Kasumi-1 (cell line): ENCODE measurements at places on chromosomes 1 and 21.

- no peak for DNase-seq
Measured at GRCh38 chr1:238861342-238862066, 524.9 kb upstream of the CHRM3 start.

DNA sequence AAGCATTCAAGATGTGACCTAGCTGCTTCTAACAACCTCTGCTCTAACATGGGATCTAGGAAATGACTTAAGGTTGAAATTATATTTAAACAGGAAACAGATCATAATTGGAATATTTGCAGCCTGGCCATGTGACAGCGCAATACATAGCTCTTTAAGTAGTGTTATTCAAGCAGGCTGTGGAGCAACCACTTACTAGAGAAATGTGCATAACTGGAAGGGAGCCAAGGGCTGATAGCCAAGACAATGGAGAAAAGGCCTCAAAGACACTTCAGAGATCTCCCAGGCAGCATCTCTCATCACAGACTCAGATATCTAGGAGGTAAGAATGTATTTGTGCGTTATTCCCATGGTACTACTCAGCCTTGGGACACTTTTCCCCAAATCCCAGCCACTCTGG lies 823.0 kb upstream of the PRMT6 start:
- DNase-seq = no peak

GRCh38 chr21:28761674-28762356 lies 230.9 kb downstream of the LTN1 start:
- DNase-seq = no peak

DNA sequence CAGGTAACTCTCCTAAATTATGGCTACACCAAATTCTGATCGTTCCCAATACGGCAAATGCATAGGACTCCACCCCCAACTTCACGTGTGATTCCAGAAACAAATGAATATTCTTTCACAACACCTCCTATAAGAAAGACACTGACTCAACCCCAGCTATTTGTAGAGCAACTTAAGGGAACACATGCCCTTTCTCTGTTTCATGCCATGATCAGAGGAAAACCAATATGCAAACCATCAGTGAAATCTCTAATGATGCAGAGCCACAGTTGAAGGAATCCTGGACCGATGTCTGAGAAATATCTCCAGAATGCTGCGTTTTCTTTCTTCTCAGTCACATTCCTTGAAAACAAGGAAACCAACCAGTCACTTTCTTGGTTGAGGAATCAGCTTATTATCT lies 164.2 kb upstream of the PTBP2 start:
- no peak for DNase-seq

GRCh38 chr1:238063454-238063853 lies 172.7 kb upstream of the ZP4 start:
- no peak for DNase-seq

DNA sequence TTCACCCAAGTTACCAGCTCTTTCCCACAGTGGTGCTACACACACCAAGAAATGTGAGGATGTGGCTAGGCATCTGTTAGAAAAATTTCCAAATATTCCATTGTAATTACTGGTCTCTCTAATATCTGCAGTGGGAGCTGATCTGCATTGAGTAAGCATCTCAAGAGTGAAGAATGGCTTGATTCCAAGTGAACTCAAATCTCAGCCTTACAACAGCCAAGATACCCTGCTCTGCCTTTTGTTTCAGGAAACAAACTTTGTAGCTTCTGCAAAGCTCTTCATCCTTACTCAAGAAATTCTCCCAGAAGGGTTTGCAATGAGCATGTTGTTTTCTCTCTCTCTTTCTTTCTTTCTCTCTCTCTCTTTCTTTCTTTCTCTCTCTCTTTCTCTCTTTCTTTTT lies 181.1 kb downstream of the FCRL5 start:
- no peak for DNase-seq

DNA sequence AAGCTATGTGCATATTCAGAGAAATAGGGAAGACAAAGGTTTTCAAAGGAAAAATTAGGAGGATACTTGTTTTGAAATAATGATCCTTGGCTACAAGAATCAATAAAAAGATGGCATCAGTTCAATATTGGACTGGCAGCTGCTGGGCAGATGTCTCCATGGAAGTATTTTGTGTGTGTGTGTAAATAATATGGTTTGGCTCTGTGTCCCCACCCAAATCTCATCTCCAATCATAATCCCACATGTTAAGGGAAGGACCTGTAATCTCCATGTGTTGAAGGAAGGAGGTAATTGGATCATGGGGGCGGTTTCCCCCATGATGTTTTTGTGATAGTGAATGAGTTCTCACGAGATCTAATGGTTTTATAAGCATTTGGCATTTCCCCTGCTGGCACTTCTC lies 40.4 kb upstream of the LRRC7 start:
- no peak for DNase-seq

GRCh38 chr1:26945728-26946127 lies 14.5 kb downstream of the KDF1 start:
- no peak for DNase-seq

- DNase-seq = peak; percentile 44
Measured at GRCh38 chr1:181101581-181102226, 13.2 kb downstream of the IER5 start.

DNA sequence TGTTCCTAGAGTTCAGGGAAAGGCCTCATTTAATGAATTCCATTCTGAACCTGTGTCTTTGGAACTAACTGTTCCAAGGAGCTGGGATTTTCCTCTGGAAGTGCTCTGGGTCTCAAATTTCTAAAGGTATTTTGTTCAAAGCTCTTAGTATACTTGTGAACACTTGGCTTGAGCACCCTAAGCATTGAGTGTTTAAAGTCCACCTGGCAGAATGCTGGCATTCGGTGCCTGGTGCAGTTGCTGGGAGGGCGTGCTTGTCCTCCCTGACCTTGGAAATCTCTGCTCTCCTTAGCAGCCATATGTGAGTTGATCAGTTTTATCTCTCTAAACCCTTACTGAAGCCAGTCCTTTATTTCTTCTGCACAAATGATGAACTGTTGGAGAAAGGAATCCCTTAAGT lies 3.0 kb downstream of the MTARC2 start:
- no peak for DNase-seq

DNA sequence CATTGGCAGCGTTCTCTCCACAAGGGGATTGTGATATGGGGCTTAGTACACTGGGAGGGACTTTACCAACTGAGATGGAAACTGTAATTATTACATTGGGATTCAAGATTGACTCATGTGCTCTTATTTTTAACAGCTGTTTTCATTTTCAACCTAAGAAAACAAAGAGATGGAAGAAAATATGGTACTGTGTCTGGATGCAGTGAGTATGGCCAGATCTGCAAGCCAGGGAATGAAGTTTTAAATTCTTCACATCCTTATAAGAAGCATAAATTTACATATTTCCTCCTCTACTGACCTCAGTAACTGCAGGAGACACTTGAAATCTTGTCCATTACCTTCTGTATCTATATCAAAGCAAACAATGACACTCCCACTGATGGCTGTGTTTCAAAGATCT lies 81.5 kb upstream of the EDEM3 start:
- no peak for DNase-seq

- DNase-seq = no peak
Measured at GRCh38 chr1:231976231-231976630, 349.6 kb downstream of the DISC1 start.

- no peak for DNase-seq
Measured at GRCh38 chr21:45918835-45919447, 62.6 kb upstream of the COL6A1 start.

- DNase-seq = no peak
Measured at GRCh38 chr1:170460001-170460400, 72.0 kb upstream of the GORAB start.

GRCh38 chr1:196121181-196121580 lies 487.1 kb downstream of the KCNT2 start:
- no peak for DNase-seq

GRCh38 chr21:31298618-31299269 lies 45.3 kb downstream of the TIAM1 start:
- no peak for DNase-seq

- DNase-seq = peak; percentile 33
Measured at GRCh38 chr1:154840269-154841176, 29.6 kb downstream of the KCNN3 start.

GRCh38 chr1:46133181-46133658 lies 791 bp upstream of the PIK3R3 start:
- peak; percentile 82 for DNase-seq

- DNase-seq = no peak
Measured at GRCh38 chr1:14726606-14727005, 128.1 kb downstream of the KAZN start.

DNA sequence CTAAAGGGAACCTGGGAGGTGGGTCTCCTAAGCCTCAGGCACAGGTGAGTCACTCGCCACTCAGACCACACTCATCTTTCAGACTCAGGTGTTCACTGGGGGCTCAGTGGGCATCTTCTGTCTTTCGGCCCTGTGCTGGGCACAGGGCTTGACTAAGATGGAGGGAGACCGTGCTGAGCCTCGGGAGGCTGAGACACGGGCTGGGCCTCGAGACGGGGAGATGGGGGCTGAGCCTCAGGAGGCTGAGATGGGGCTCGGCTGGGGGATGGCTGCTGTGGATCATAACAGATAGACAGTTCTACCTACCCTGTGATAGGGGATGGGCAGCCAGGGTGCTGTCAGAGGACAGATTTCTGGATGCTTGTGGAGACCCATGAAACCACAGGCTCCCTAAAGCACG lies 15.5 kb upstream of the IFNLR1 start:
- DNase-seq = no peak

- no peak for DNase-seq
Measured at GRCh38 chr1:27968692-27969091, 8.9 kb downstream of the XKR8 start.
